ENCODE measurements at places on chromosomes 6 and 20.
A peak's percentile ranks its signal among the peaks of the same experiment; 100 is the strongest.

- DNase-seq = no peak
Measured at GRCh38 chr6:39992861-39993622, 58.8 kb upstream of the MOCS1 start.

DNA sequence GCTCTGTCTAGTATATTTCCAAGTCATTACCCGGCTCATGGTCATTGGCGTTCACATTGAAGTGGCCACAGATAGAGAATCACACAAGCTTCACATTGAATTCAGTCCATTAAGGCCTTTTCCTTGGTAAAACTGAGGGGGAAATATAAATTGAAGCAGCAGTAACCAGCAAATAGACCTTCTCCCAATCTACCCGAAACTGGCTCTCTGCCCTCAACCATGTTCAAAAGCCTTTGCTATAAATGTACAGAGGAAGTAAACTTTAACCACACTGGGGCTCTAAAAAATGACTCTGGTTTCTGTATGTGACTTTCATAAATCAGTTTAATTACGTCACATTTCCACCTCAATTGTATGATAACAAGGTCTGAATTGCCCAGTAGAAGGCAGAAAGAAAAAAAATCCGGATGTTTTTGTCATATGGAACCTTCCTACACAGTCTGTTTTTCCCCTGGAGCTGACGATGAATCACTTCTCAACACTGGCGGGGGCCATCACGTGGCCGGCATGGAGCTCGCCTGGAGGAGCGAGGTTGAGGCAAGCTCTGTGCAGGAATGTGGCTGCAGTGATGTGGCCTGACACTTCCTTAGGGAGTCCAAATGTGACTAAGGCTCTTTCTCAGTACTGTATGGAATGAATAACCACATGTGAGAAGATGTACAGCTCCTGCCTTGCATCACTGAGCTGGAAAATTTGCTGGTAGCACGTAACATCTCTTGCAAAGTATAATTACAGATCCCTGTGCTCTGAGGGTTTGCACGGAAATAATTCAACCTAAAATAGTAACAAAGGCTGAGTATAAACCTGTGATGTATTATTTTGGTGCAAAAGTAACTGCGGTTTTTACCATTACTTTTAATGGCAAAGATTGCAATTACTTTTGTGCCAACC is 58.6 kb upstream of the SNX9 start:
- DNase-seq = peak; percentile 64

GRCh38 chr20:17968366-17969277 is at the start of the genes MGME1 and SNX5:
Gene MGME1 (plus strand): TSS chr20:17969018. CDS start chr20:17969860, 842 bp downstream.
Gene SNX5 (minus strand): TSS chr20:17968794. CDS start chr20:17968425, 369 bp downstream.
- peak; percentile 99 for DNase-seq

- DNase-seq = no peak
Measured at GRCh38 chr6:160882006-160882405, 109.6 kb upstream of the MAP3K4 start.

- no peak for DNase-seq
Measured at GRCh38 chr6:20211037-20211940, 980 bp downstream of the MBOAT1 start.

DNA sequence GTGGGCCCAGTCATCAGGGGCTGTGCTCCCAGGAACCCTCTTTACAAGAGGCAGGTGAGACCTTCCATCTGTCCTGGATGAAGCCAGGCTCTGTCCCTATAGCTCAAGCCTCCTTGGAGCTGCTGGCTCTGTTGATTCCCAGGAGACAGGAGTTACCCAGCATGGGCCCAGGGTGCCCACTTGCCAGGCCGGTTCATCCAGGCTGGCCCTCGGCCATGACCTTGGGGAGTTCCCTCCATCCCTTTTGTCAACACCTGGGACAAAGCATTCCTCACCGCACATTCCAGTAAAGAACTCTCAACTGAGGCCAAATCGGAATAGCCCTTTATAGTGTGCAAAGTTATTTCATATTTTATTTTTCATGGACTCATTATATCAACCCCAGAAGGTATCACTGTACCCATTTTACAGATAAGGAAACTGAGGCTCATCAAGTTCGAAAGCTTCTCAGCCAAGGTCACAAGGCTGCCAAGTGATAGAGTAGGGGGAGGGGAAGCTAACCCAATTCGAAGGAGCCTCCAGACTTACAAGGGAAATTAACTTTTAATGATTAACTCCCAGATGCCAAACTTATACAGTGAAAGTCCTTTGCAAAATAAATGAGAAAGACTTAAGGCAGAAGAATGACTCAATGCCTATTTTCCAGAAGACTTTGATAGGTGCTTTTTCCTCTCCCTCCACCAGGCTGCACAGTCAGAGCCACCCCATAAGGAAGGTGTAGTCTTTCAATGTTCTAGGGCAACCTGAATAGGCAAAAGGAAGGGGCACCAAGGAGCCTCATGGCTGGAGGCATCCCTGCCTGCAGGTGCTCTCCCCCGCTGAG is 18.5 kb downstream of the SDC4 start:
- DNase-seq = no peak

DNA sequence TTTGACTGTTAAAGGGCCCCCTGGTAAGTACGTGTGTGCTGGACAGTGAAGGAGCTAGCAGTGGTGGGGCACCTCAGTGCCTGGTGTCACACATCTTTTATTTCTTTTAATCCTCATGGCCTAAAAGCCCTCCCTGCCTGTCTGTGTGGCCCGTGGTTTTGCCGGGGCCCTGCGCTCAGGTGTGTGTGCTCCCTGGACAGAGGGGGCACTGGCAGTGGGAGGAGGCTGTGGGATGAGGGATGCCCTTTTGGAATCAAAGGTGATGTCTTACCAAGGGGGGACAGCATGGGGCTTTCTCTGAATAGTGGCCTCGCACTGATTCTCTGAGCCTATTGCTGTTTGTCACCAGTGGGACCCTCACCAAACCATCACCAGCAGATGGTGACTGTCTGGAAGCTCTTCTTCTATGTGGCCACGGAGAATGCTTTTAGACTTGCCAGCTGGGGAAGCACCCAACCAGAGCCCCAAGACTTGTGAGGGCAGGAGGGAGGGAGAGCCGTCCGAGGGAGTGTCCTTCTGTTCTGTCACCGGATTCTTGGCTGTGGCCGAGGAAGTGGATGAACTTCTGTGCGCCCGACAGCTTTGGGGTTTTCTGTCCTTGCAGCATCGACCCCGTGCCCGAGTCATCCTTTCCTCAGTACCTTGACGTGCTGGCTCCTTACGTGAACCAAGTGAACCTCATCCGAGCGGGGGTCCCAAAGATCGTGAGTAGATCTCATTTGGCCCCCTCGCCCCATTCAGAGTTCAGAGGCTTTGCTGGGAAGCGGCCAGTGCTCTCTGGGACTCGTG is 18.1 kb downstream of the PNLDC1 start:
- no peak for DNase-seq

DNA sequence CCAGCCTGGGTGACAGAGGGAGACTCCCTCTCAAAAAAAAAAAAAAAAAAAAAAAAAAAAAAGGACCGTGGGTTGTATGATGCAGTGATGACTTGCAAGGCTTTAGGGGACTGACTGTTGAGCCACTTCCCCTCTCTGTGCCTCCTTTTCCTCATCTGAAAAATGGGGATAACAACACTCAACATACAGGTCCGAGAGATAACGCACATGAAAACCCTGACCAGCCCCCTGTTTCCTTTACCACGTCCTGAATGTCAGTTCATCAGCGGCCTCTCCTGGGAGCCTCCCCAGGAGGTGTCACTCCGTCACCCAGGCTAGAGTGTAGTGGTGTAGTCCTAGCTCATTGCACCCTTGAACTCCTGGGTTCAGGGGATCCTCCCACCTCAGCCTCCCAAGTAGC is 3.9 kb downstream of the SLA2 start:
- DNase-seq = no peak

DNA sequence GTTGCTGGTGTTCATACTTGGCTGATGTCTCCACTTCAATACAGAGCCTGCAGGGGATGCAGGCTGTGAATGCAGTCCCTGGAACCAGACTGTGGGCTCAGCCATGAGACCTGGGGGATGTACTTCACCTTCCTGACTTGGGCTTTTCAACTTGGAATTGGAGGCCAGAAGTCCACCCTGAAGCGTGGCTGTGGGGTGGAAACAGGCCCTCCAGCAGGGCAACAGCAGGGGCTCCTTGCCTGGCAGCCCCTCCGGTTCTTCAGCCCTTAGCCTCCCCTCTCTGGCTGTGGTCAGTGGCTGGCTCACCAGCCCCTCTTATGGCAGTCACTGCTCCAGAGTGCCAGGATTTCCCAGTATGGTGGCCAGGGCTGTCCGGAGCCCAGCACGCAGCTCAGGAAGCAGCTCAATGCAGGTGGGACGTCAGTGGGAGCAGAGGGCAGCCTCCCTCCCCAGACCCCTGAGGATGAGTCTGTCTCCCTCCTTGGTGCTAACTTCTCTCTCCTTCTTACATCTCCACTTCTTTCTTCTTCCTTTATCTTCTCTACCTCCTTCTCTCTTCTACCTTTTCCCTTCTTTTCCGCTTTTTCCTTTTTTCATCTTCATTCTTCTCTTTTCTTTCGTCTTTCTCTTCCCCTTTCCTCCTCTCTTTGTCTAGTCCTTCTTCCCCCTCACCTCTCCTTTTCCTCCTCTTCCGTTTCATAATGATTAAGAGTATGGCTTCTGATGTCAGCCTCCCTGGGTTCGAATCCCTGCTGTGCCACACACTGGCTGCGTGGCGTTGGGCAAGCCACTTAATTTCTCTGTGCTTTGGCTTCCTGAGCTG is 45.3 kb downstream of the SLC52A3 start:
- DNase-seq = no peak

DNA sequence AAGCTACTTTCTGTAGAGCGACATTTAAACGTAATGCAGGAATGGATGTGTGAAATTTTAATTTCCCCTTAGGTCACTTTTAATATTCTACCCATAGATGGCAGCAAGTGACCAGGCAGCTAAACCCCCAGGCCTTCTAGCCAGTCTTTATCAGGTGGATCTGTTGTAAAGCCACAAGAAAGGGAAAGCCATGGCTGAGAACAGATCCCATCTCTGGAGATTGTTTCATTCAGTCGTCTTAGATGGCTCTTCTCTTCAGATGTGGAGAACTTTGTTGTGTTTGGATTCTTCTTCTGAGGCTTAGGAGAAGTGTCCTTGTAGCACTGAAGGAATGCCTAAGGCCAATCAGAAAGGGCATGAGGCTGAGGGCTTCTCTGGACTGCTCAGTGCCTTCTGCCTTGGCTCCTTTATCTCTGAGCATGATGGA is 15.8 kb upstream of the RNF182 start:
- DNase-seq = peak; percentile 24

DNA sequence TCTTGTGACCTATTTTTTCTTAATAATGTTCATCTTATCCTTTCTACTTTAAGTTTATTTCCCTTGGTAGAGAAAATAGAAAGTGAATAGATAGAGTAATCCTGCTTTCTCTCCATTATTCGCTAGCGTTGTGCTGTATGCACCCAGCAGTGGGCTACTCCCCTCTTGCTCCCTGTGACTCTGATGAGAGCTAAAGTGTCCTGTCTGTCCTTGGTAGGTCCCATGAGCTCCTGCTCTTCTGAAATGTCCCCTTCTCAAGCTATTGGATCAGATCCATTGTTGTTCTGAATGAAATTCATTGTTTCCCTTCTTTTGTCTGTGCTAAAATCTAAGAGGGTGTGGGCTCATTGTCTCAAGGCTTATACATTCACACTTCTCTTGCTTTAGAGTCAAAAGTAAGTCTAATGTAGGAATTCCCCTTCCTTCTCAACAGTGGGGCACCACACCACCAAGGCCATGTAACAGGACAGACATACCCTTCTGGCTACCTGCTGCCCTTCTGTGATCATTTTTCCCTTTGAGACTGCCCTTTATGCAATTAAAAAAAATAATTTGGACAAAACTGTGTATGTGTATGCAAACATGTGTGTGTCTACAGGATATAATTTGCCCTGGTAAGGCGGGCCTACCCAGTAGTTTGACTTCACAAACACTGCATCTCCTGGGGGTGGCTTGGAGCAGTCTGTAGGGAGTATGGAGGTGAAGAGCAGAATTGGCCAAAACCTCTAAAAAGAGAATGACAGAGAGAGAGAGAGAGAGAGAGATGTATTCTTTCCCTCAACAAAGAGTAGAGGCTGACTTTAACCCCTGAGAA is 167.0 kb upstream of the MYLIP start:
- DNase-seq = no peak
